Sigmoid colon (tissue), 7 donors: ENCODE measurements at places on chromosomes 6 and 20. TPM values are rescaled to one million over a fixed set of nuclear protein-coding genes. Genes with fewer than 3 reads are reported as not detected.

DNA sequence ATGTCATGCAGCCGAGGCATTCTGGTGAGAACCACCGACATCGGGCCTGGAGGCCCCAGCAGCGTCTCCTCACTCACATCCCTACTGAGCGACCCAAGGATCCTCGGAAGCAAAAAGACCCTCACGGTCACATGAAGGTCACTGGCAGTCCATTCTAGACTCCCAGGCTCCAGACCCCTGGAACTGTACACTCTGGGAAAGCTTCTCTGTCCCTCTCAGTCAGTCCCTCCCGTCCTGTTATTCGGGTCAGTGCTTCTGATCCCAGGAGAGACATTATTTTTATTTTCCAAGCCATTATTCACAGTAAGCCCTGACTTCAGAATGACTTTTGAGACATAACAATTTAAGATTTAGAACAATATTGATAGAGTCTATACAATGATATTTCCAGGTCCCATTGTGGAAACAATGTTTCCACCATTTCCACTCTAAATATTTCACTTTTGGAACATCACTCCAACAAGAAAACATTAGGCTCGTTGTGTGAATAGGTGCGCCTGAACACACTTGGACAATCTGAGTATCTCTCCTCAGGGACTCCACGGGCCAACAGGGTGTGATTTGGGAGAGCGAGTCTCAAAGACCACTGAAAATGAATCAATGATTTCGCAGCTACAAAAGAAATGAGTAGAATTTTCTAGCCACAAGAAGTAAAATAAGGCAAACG, 199.7 kb downstream of the SOD2 start:
- H3K4me1 ChIP-seq = peaks cover 12% of the 10 kb centered on the region
- no peaks in the 10 kb centered on the region for H3K27me3 ChIP-seq
- no peak for DNase-seq

- H3K36me3 ChIP-seq = no peaks in the 10 kb centered on the region
- no peak overlapping the region for H3K27ac ChIP-seq
- DNase-seq = no peak
Measured at GRCh38 chr20:39698752-39699151, 736.6 kb downstream of the DHX35 start.

DNA sequence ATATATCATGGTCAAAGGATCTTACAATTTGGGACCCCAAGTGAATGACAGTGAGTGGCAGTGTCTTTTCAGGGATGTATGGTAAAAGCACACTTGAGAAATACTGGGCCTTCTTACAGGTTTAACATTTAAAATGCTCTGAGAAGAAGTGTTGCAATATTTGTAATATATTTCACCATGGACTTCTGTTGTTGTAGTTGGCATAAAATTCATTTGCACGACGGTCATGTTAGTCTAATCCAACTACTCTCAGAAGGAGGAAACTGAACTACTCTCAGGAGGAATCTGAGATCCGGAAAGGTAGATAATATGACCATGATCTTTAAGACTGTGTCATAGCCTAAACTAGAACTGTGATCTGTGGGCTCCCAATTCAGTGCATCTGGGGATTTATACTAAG, 700.1 kb downstream of the HDGFL1 start:
- no peaks in the 10 kb centered on the region for H3K4me1 ChIP-seq
- H3K27me3 ChIP-seq = no peaks in the 10 kb centered on the region
- no peak overlapping the region for H3K4me3 ChIP-seq

DNA sequence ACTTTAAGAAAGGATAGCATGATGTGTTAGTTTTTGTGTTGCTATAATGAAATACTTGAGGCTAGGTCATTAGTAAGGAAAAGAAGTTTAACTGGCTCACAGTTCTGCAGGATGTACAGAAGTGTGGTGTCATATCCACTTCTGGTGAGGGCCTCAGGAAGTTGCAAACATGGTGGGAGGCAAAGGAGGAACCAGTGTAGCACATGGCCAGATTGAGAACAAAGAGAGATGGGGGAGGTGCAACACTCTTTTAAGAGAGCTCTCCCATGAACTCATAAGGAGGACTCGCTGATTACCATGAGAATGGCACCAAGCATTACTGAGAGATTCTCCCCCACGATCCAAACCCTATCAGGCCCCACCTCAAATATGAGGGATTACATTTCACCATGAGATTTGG, 265.4 kb downstream of the RIMS1 start:
- H3K27me3 ChIP-seq = no peaks in the 10 kb centered on the region
- no peaks in the 10 kb centered on the region for H3K4me1 ChIP-seq
- DNase-seq = no peak
- H3K27ac ChIP-seq = no peak overlapping the region

GRCh38 chr20:60113024-60113724, 155.0 kb downstream of the CDH26 start:
- H3K4me1 ChIP-seq = no peaks in the 10 kb centered on the region
- H3K27ac ChIP-seq = no peak overlapping the region
- H3K4me3 ChIP-seq = no peak overlapping the region
- peaks cover 12% of the 10 kb centered on the region for H3K27me3 ChIP-seq

DNA sequence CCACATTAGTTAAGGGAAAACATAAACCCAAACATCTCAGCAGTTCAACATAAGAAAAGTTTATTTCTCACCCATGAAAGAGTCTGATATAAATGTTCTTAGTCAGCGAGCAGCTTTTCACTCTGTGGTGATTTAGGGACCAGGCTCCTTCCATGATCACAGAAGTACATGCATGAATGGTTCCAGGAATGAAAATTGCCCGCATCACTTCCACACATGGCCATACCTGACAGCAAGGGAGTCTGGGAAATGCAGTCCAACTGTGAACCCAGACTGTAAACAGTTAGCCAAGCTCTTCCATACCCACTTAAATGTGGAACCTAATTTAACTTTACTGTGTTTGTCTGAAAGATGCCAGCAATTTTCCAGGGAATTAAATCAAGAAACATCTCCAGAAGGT, 353.9 kb downstream of the HACE1 start:
- H3K4me1 ChIP-seq = no peaks in the 10 kb centered on the region
- H3K4me3 ChIP-seq = no peak overlapping the region
- no peaks in the 10 kb centered on the region for H3K27me3 ChIP-seq
- H3K27ac ChIP-seq = no peak overlapping the region

DNA sequence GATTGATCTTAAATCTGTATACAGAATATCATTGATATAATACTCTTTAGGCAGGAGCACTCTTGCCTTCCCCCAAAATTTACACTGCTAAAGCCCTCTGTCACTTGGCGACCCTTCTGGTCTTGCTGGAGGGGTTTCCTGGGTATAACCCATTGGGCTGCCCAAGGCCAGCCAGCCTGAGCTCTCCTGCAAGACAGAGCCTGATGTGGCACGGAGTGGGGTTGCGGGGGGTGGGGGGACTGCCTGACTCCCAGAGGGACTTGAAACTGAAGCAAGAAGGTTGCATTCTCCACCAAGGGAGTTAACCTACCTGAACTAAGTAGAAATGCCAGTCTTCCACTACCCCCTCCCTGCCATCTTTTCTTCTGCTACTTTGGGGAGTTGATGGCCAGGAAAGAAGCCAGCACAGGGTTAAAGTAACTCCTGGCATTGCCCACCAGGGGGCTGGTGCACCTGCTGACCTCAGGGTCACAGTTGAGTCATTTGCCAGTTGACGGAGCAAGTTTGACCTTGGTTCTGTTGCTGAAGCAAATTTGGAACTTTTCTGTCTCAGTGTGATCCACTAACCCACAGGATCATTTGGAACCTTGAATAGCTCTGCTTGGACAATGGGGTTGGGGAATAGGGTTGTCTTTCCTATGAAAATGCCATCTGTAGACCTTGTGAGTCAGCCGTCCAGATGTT, 79.4 kb downstream of the ASXL1 start:
- no peaks in the 10 kb centered on the region for H3K27me3 ChIP-seq
- no peak overlapping the region for H3K4me3 ChIP-seq
- no peaks in the 10 kb centered on the region for H3K4me1 ChIP-seq
- DNase-seq = no peak
- peaks cover 47% of the 10 kb centered on the region for H3K36me3 ChIP-seq

GRCh38 chr6:64985726-64986125, 721.3 kb downstream of the EYS start:
- H3K4me3 ChIP-seq = no peak overlapping the region
- no peaks in the 10 kb centered on the region for H3K36me3 ChIP-seq
- H3K27me3 ChIP-seq = no peaks in the 10 kb centered on the region
- no peak for DNase-seq
- no peak overlapping the region for H3K27ac ChIP-seq

GRCh38 chr6:52134011-52134410, 46.6 kb upstream of the PKHD1 start:
- H3K4me3 ChIP-seq = no peak overlapping the region
- H3K27me3 ChIP-seq = no peaks in the 10 kb centered on the region
- DNase-seq = no peak
- H3K4me1 ChIP-seq = no peaks in the 10 kb centered on the region
- no peaks in the 10 kb centered on the region for H3K36me3 ChIP-seq
- no peak overlapping the region for H3K27ac ChIP-seq

The ELOVL2 gene
- 0.41 TPM for total RNA-seq

The USP49 gene
- total RNA-seq = 3.4 TPM

The PRRT1 gene
- 2.5 TPM for total RNA-seq

The NOX3 gene
- total RNA-seq = not detected
